ENCODE measurements at places on chromosomes 12 and 14. TPM values are rescaled to one million over a fixed set of nuclear protein-coding genes. Genes with fewer than 3 reads are reported as not detected.

GRCh38 chr14:96398921-96399320 is 7.0 kb downstream of the AK7 start:
- no peak for DNase-seq

GRCh38 chr12:109737126-109737525 is 23.5 kb downstream of the FAM222A start:
- peak; percentile 4 for DNase-seq

- DNase-seq = no peak
These were observed 1.2 kb downstream of the RNASE2 start for GRCh38 chr14:20956376-20956976.

DNA sequence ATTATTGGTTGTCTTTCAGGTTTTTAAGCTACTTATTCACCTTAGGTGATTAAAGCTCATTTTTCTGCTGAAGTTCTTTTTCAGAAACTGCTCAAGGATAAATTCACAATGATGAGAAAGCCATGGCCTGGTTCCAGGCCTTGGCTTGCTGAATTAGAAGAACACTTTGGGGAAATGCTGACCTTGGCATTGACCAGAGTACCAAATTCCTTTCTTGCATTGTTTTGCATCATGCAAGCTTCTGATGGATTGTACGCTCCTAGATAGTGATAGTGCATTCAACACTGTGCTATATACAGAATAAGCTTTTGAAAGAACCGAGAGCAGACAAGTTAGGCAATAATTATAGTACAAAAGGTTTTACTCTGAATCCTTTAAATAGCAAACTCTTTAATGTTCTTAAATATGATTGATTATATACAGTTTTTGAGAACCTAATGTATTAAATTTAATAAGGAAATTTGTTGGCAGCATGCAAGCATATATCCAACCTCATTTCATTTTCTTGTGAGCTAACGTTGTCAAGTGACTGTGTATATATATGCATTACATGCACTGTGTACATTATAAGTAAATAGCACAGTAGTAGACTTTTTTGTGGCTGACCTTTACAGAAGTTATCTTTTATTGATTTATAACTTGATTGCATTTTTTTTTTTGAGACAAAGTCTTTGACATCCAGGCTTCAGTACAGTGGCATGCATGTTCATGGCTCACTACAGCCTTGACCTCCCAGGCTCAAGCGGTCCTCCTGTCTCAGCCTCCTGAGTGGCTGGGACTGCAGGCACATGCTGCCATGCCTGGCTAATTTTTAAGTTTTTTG is 99.2 kb downstream of the DIP2B start:
- peak; percentile 33 for DNase-seq

DNA sequence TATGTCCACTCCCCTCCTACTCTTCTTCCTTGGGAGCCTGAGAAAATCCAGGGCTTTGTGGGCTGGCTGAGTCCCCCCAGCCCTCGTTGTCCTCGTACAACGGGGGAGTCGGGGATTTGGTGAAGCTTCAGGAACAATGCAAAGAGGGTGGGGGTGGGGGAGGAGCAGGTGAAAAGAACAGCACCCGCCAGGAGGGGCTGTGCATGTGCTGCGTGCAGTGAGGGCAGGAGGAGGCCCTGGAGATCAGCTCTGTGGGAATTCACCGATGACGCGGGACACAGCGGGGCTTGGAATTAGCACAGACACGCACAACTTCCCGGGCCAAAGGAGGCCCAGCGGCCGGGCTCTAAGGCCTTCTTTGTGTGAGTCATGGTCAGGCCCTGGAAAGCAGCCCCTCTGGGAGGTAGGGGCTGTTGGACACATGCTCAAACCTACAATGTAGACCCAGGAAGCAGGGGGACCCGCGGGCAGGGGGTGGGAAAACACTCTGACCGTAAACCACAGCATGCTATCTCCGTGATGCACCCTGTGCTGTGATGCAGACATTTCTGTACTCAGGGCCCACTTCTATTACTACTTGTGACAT is 32.8 kb downstream of the RBM19 start:
- DNase-seq = peak; percentile 38

GRCh38 chr12:59182658-59183455 is 262.6 kb upstream of the LRIG3 start:
- DNase-seq = no peak

GRCh38 chr12:52819731-52820510 is 6.0 kb upstream of the KRT4 start:
- DNase-seq = no peak

GRCh38 chr12:8678661-8679111 is 16.1 kb upstream of the MFAP5 start:
- DNase-seq = no peak

GRCh38 chr12:59593761-59594160 is 2.1 kb upstream of the SLC16A7 start:
- DNase-seq = no peak

- DNase-seq = no peak
These were observed 105.5 kb downstream of the BCL11B start for GRCh38 chr14:99166506-99166905.

DNA sequence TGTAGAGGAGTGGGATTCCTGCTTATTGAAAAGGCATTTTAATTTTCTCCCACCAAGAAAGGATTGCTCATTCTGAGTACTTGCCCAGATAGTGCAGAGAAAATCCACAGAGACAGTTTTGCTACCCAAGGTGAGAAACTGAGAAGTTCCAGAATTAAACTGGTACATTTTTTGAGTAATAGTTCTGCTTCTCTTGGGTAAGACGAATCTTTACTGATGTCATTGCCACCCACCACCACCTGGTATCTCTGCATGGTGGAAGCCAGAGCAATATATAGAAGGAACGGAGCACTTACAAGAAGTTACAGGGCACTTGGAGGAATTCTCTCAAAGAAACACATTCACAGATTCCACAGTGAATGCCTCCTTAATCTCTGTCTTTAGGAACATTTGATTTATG is 20.7 kb upstream of the FRMD6 start:
- no peak for DNase-seq

GRCh38 chr14:64265222-64265621 is 28.9 kb downstream of the ESR2 start:
- DNase-seq = no peak

DNA sequence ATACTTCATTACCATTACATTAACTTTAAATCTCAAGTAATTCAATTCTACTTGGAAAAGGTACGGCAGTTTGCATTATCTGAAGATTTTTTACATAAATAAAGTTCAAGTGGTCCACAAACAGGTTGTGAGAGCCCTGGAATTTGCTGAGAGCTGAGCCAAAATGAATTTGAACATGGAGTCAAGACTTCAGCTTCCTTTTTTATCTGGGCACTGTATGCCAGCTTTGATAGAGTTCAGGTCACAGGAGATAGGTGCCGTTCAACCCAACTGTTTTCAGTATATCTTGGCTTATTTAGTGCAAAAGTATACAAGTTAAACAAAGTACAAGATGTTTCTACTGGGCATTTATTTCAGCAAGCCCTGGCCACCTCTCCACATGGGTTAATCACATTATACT is 28.8 kb downstream of the HNRNPC start:
- no peak for DNase-seq

- no peak for DNase-seq
These were observed 5.8 kb downstream of the ASCL4 start for GRCh38 chr12:107780298-107780697.

Gene DBX2
- 0.45 TPM for total RNA-seq

Gene GPR65
- 7.9 TPM for total RNA-seq

Gene CLEC4A
- total RNA-seq = 0.37 TPM

Gene CATSPERB
- total RNA-seq = not detected

Gene HOXC4
- not detected for total RNA-seq

Gene SCYL2
- 25.6 TPM for total RNA-seq

Gene DCP1B
- 1.4 TPM for total RNA-seq

Gene ITGA7
- 308 TPM for total RNA-seq

Gene LRP1-AS
- not detected for total RNA-seq

Gene RNASE7
- total RNA-seq = not detected

Gene POTEG
- not detected for total RNA-seq

Gene KCNMB4
- total RNA-seq = 1.0 TPM
